ENCODE measurements at places on chromosomes 1 and 21.

GRCh38 chr21:45862543-45863207 is 118.9 kb upstream of the COL6A1 start:
- DNase-seq: no peak

GRCh38 chr1:93757256-93758036 is 75.8 kb upstream of the BCAR3 start:
- no peak for DNase-seq

- no peak for DNase-seq
Observed at GRCh38 chr1:215526147-215526845, 40.8 kb upstream of the KCTD3 start.

DNA sequence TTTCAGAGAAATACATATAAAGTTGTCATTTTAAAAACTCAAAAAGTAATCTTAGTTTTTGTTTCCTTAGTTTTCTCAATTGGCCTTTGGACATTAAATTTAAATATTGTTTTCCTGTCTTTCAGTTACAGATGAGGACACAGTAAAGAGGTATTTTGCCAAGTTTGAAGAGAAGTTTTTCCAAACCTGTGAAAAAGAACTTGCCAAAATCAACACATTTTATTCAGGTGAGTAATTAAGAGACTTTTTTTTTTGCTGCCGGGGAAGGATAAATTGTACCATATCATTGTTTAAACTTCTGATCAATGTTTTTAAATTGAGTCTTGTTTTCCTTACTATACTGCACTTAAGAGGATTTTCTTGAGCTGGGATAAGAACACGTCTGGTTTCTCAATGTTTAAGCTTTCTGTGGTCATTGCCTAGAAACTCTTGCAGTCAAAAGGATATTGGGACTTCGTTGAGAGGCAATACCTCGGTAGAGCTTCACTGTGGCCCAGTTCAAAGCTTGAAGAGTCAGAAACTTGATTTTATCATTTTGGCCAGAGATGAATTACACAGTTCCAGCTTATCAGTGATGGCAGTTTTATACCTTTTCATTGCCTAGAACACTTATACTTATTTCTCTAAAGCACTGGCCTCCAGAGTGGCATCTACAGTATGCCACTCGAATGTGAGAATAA is 124.9 kb upstream of the KIAA1614 start:
- DNase-seq: no peak

DNA sequence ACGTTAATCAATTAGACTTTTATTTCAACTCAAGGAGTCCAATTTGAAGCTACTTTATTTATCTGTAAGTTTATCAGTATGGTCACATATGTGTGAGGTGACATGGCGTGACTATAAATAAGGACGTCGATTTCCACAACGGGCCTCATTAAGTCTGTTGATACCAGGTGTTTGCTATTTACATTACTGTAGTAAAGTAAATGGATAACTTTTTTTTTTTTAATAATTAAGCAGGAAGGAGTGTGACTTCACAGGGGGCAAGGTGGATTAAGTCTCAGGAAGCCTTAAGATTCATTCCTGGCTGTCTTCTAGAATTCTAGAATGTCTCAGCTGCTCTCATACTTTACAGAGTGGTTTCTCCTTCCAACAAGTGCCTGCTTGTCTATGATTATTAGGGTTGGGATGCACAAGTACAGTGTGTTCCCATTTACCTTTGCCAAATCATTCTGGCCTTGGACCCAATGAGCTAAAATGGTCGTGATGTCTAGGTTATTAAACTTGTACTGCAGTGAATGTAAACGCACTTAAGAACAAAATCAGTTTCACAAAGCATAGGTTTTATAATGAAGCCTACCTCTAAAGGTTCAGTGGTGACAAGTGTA is 15.5 kb downstream of the MAP3K7CL start:
- no peak for DNase-seq

DNA sequence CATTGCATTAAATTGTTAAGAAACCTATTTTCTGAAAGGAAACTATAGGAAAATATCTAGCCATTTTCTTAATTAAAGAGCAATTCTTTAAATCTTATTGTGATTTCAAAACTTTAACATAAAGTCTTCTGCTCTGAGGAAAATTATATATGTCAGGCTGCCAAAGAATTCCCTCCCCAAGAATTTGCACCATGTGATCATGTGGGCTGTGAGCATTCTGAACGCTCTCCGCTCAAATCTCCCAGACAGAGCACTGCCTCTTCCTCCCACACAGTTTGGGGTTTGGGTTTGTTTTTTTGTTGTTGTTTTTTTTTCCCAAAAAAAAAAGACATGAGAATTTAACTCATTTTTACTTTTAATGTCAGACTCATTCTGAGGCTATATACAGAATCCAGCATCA is 155.9 kb upstream of the PALMD start:
- DNase-seq: no peak

DNA sequence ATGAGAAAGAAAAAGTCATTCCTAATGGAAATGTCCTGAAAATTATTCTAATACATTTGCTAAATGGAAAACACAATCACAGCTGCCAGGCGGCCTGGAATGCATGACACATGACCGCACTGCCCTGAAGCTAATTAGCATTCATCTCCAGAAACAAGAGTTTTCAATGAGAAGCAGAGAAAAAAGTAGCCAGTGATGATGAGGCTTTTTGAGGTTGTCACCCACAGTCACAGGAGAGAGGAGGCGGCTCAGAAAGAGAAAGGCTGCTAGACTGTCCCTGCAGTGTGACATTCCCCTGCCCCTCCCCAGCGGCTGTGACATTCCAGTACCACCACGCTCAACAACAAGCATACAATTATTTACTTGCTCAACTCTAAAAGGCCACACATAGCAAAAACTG is 122.9 kb upstream of the KRTAP19-8 start:
- DNase-seq: no peak

- no peak for DNase-seq
Observed at GRCh38 chr1:169809370-169810095, 14.8 kb upstream of the METTL18 start.

GRCh38 chr1:3314491-3315381 is 139.7 kb upstream of the ARHGEF16 start:
- no peak for DNase-seq

GRCh38 chr1:205935869-205936268 is 7.4 kb downstream of the SLC26A9 start:
- no peak for DNase-seq

DNA sequence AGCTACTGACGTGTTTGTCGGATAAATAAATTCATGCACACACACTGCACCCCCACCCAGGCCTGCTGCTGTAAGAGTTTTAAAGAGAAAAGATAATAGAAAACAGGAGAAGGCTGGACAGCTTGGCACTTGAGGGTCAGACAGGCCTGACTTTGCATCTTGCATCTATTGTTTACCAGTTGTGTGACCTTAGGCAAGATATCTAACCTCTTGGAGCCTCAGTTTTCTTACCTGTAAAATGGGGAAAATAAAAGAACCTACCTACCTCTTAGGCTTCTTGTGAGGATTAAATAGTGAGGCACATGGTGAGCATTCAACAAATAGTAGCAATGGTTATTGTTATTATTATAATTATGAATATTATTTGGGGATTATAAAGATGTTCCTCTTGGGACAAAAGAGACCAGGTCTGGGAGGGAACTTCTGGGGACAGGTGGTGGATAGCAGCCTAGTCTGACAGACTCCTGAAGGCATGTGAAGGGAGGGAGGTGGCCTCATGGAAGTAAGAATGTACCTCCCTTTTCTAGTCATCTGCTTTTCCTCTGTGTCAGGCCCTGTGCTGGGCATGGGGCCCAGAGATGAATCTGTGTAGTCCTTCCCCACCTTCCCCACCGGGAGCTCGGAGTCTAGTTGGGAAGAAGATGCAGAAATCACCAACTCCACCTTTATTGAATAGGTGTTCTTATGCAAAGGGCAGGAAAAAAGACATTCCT is 18.3 kb upstream of the EPB41 start:
- DNase-seq: no peak

- no peak for DNase-seq
Observed at GRCh38 chr1:50106095-50106761, 2.5 kb upstream of the ELAVL4 start.

GRCh38 chr21:26397545-26397944 is 175.5 kb downstream of the CYYR1 start:
- DNase-seq: no peak

GRCh38 chr1:72375226-72375625 is 92.9 kb upstream of the NEGR1 start:
- DNase-seq: no peak

DNA sequence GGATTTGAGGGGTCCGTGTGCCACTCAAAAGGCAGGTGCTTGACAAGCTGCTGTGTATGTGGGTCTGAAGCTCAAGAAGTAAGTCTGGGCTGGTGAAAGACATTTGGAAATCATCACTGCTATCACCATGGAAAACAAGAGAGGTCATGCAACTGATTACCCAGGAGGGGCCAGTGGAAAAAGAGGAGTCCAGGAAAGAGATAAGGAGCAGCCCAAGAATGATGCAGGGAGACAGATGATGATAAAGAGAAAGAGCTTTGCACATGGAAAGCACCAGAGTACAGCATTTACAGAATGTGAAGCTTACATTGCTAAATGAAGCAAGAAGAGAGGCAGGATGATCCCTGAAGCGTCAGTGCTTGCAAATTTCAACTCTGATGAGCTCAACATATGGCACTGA is 203.2 kb downstream of the SETD4 start:
- no peak for DNase-seq

DNA sequence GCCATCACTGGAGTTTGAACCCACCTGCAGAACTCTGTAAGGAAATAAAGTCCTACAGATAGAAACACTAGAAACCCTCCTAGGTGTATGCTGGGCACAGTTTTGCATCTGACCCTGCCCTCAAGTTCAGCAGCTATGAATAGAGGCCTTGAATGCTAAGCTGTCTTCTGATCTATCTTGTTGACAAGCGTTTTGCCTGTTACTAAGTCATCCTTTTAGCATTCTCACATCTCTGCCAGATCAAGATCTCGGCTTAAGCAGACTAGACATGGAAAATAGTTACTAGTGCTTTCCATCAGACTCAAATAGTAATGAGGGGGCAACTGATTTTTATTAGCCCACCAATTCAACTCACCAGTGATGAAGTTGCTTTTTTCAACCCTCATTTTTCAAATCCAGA is 10.5 kb downstream of the TBX15 start:
- no peak for DNase-seq

GRCh38 chr1:175604942-175605286 is 138.5 kb downstream of the TNR start:
- no peak for DNase-seq

- no peak for DNase-seq
Observed at GRCh38 chr21:44658913-44659595, 1.3 kb downstream of the KRTAP12-3 start.

All from iPS DF 19.7 (cell line).